ENCODE measurements at places on chromosomes 1 and 21.
A peak's percentile ranks its signal among the peaks of the same experiment; 100 is the strongest.

DNA sequence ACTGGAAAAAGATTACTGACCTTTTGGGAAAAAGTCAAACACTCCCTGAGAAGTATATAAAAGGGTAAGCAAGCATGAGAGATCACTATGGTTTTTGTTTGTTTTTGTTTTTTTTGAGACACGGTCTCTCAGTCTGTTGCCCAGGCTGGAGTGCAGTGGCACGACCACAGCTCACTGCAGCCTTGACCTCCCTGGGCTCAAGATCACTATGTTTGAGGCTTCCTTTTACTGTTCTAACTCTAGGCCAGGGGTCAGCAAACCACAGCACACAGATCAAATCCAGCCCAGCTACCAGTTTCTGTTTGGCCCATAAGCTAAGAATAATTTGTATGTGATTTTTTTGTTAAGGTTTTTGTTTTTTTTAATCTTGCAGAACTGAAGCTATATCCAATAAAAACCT, 25.7 kb downstream of the PSMB4 start:
- DNase-seq: no peak

- no peak for DNase-seq
These were observed 11.7 kb upstream of the NR5A2 start for GRCh38 chr1:200015811-200016210.

DNA sequence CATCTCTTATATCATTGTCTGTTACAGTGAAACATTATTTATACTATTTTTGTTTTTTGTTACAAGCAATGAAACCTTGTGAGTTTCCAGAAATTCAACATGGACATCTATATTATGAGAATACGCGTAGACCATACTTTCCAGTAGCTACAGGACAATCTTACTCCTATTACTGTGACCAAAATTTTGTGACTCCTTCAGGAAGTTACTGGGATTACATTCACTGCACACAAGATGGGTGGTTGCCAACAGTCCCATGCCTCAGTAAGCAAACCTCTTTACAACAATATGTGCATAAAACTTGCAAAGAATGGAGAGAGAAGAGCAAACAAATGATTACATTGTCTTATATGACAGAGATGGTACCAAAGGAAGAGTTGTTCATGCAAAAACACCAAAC, 22.4 kb downstream of the CFHR4 start:
- DNase-seq: no peak

DNA sequence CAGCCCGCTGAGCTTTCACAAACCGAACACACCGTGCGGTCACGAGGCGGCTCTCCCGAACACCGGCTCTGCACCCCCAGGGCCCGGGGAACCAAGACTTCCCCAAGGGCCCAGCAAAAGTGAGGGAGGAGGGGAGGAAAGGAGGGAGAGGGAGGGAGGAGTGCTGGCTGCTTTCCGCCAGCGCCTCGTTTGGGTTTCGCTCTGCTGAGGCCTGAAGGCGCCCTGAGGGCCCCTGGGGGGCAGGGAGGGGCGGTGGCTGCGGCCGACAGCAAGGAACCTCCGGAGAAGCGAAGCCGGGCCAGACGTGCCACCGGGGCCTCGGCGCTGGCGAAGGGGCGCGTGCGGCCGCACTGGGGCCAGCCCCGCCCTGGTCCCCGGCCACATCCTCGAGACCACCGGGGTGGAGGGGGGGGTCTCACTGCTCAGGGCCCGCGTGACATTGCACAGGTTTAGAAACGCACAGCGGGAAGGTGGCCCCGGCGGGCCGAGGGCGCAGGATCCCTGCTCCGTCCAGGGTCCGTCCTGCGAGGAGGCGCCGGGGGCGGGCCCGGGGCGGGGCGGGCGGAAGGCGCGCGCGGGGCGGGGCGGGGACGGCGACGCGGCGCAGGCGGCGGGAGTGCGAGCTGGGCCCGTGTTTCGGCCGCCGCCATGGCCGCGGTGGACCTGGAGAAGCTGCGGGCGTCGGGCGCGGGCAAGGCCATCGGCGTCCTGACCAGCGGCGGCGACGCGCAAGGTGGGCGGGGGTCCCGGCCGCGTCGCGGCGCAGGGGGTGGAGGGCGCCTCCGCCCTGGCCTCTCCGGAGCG, at the start of gene PFKL:
TSS of gene PFKL (plus strand) at position 596 of the 804 bp plus-strand sequence. CDS start at position 649, 53 bp downstream.
- DNase-seq: peak; percentile 62

DNA sequence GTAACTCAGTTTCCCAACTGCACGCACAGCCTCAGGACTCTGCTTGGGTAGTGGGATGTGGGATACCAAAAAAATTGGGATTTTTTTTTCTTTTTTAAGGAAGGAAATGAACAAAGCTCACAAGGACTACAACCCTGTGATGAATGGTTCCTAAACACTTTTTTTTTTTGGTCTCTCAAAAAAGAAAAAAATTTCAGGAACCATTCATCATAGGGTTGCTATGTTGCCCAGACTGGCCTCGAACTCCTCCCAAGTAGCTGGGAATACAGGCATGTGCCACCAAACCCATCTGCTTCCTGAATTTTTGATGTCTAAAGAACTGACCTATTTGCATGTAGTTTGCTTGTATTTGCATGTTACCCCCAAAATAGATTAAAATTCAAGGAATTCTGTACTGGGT, 6.8 kb downstream of the MINDY1 start:
- no peak for DNase-seq

- peak; percentile 82 for DNase-seq
These were observed 76.3 kb downstream of the ITPKB start for GRCh38 chr1:226662642-226663326.

- DNase-seq: no peak
These were observed 72.4 kb upstream of the BCAR3 start for GRCh38 chr1:93753791-93754763.

GRCh38 chr1:217088521-217089284, 365.5 kb upstream of the ESRRG start:
- no peak for DNase-seq
